ENCODE measurements at places on chromosomes 3 and 15.

GRCh38 chr15:44722011-44722410 lies 10.7 kb downstream of the B2M start:
- no peak for DNase-seq

DNA sequence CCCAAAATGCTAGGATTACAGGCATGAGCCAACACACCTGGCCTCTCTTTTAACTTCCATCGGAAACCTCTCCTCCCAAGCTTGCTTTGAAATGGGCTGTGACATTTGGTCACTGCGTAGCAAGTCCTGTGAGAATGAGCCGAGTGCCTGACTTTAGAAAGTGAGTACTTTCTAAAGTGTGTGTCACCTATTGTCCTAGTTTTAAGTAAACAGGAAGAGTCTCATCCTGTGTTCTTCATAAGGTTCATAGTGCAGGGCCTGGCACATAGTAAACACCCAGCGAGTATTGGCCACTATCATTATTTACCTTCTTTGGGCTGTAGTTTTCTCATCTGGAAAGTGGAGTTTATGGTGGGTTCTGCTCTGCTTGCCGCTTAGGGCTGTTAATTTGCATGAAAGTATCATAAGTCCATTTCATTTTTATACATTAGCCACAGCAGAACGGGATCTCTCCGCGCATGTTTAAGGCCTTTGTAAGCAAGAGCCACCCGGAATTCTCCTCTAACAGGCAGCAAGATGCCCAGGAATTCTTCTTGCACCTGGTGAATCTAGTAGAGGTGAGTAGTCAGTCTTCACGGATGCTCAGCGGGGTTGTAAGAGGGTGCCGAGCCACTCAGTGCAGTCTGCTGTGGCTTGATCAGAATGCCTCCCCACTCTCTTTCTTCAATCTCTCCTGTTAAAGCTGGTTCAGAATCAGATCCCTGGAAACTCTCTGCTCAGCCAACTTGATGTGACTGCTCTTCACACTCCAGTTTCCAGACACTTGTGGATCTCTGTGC lies 87.2 kb downstream of the USP13 start:
- no peak for DNase-seq

DNA sequence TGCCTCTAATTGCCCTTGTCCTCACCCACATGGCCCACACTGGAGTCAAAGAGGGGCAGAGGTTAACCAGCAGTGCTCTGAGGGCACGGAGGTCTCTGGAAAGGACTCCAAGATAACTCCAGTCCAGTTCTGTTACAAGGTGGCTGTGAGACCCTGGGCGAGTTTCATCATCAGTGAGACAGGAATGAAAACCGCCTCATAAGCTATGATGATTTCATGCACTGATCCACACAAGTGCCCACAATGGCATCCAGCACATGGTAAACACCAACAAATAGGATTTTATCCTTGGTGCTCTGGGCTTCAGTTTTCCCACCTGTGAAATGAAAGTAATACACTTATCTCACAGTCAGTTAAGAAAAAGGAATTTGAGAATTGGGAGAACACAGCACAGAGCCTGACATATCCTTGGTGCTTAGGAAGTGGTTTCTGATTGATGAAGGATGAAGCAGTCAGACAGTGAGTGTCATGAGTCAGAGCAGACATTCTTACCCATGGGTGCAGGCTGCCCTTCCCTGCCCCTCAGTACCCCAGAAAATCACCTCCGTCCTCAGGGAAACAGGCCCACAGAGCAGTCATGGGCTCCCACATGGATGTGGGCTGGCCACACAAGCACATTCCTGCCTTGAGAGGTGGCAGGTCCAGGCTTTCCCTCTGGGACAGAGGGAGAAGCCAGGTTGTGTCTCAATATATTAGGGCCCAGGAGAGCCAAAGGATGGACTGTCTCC lies 48.4 kb downstream of the DAPK2 start:
- DNase-seq: no peak

DNA sequence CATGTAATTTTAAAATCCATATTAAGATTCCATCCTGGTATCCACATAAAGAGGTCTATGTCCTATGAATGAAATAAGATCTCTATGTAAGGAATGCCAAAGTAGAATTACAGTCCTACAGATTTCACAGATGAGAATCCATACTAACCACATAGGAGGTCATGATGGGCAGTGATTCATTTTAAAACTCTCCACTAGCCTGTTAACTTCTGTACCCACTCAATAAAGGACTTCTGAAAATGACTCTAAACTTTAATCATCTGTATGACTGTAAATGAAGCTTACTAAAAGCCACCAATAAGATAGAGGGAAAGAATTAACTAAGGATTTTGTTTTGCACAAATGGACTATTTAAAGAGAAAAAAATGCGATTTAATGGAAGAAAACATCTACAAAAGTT lies 28.7 kb downstream of the MORC1 start:
- DNase-seq: no peak

- DNase-seq: no peak
These were observed 129.6 kb downstream of the GADL1 start for GRCh38 chr3:30764891-30765290.

DNA sequence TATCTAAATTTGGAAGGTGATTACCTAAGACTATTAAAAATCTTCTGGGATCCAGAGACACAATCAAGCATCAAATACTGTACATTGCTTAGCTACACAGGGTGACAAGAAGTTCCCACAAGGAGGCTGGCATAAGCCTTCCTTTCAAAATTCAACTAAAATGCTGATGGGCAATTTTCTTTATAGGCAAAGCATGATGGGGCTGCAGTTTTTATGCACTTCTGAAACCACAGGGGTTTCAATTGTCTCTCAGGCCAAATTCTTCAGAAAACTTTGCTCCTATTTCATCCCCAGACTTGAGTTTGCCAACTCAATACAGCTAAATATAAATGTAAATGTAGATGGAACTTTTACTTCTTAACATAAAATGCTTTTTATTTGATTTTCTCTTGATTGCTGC lies 241.6 kb downstream of the ZPLD1 start:
- DNase-seq: no peak

- no peak for DNase-seq
These were observed 225.4 kb downstream of the MEIS2 start for GRCh38 chr15:36874930-36875329.

- no peak for DNase-seq
These were observed 192.7 kb upstream of the KCNMB2 start for GRCh38 chr3:178343433-178344038.

- no peak for DNase-seq
These were observed 177.7 kb downstream of the ISL2 start for GRCh38 chr15:76514282-76514681.

DNA sequence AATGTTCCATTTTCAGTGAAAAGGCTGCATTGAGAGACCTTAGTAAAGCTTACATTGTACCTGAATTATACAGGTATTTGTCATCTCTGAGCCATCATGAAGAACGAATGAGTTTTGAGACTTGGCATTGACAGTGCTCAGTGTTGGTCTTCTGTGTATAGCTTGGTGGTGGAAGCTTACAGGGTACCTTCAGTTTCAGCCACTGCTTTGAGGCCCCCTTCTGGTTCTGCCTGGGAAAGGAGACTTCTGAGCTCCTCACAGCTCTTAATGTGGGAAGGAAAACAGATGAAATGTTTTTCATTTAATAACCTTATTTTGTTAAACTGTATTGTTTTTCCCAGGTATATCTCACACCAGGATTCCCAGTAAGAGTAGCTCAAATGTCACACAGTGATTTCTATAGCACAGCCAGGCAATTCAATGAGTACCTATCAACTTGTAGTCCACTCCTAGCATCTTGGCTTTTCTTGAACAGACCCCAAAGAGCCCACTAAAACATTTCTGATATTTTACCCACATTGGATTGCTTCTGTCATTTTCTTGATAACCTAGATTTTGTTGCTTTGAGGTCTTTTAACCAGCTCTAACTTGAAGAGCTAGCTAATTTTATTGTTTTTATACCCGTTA lies 5.6 kb downstream of the SERPINI1 start:
- no peak for DNase-seq

DNA sequence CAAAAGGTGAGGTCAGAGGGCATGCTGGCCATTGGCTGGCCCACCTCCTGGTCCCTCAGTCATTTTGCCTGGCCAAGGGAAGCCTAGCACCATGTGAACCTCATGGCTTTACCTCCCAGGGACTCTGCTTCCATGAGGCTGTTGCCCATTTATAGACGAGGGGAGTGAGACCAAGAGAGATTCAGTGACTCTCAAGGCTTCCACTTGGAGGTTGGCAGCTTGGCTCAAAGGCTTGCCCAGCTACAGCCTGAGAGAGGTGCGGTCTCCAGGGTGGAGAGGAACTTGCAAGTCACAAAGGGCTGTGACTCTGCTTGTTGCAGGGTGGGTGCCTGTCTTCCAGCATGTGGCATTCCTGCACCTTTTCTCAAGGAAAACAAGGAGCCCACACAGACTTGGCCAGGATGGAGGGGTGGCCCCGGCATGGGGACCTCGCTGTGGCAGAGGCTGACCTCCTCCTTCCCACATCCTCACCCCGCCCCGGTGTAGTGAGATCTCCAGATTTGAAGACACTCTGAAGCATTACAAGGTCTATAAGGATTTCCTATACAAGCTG lies 24.5 kb downstream of the CFAP100 start:
- DNase-seq: no peak

DNA sequence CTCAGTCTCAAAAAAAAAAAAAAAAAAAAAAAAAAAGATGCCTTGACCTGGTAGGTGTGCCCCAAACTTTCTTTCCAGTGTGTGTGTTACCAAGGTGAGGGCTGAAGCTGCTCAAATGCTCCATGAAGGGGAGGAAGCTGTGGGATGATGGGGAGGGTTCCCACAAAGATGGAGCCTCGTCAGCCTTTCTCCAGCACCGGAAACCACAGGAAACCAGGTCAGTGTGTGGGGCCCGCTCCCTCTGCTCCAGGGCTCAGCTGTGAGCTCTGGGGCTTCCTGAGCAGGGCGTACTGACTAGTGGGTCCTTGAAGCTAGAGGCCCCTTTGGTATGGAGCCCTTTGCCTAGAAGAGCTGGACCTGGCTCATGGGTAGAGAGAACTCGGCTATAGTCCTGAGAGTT lies 681 bp upstream of the IL17RE start:
- DNase-seq: no peak

DNA sequence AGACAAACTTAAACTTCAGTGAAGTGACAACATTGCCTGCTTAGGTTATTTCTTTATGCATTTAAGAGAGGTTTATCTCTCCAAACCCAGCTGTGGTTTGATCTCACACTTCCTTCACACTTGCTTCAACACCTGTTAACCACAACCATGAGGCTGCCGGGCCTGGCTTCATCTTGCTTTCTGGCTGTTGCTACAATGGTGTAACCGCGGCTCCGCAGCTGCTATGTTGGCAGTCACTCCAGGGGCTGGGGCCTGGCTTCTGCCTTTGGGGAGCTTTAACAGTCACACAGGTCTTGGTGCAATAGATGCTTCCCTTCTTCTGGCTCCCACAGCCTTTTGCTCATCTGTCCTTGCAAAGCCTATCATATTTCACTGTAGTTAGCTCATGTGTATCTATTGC lies 72.9 kb upstream of the MNS1 start:
- DNase-seq: no peak

DNA sequence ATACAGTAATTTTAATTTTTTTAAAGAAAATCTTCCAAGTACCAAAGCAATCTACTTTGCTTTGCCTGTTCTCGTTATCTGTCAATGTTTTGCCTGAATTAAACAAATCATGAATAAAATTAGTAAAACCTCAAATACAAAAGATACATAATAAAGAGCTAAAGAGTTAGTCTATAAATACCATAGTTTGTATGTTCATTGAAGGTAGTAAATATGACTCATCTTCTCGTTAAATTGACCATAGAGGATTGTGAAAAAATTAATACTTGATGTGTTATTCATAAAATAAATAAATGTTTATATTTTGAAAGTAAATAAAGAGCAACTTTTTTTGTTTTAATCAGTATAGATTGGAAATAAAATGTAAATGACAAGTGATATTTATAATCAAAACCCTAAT lies 246.5 kb upstream of the PLSCR5 start:
- DNase-seq: no peak

DNA sequence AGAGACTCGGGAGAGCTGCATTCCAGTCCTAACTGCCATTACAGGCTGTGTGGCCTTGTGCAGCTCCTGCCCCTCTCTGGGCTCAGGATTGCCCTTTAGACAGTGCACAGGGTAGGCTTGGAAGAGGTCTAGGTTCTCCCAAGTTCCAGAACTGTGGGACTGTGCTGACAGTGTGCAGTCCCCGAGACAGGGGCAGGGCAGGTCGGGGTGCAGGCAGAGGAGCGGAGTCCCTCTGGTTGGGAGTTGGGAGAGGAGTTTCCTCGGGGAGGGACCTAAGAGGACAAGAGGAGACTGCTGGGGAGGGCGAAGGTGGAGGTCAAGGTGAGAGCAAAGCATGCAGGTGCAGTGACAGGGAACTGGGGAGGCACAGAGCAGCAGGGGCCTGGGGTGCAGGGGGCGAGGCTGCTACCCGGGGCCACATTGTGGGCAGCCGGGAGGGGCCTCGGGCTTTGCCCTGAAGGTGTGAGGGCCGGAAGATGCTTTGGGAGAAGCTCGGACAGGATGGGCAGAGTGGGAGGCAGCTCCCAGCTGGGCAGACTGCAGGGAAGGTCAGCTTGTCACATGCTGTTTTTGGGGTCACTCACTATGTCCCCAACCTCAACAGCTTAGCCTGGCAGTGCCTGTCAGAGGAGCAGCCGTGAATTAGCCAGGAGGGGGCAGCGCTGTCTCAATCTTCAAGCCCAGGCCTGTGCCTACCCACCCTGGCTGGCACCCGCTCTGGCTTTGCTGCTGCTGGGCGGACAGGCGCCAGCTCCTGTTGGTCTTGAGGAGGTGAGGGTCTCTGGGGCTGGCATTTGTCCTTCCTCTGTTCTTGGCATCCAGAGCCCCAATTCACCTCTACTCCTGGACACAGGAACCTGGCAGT lies 15.4 kb upstream of the CSPG4 start:
- no peak for DNase-seq

DNA sequence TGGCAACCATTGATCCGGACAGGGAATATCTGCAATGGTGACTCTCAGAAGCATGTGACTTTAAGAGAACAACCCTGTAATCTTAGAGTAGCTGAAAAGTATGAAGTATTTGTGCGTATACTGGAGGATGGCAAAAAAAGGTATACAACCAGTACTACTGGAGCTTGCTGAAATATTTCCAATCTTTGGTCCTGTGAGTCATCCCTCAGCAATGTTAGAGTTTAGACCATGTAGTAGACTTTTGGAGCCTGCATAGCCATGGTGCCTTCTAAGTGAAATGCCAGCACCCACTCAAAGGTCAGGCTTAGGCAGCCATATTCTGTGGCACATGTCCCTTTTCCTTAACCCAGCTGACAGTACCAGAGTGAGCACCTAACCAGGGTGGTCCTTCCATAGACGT lies 429.4 kb downstream of the NTRK3 start:
- DNase-seq: no peak

DNA sequence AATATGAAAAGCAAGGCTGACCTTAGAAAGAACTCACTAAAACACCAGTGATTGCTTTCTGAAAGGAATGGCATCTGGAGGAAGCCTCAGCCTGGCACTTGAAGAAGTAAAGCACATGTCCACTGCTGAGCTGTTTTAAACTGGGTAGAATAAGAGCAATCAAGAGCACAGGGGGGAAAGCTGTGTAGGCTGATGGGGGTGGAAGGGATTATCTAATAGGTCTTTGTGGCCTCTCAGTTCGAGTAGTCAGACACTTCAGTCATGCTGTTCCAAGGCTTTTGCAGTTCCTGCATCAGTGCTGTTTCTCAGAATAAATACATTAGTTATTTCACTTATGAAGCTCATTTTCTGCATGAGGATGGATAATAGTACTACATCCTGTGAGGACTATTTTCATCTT lies 22.6 kb downstream of the CCDC191 start:
- DNase-seq: no peak
